ENCODE measurements at places on chromosomes 12 and 14.
A peak's percentile ranks its signal among the peaks of the same experiment; 100 is the strongest.

DNA sequence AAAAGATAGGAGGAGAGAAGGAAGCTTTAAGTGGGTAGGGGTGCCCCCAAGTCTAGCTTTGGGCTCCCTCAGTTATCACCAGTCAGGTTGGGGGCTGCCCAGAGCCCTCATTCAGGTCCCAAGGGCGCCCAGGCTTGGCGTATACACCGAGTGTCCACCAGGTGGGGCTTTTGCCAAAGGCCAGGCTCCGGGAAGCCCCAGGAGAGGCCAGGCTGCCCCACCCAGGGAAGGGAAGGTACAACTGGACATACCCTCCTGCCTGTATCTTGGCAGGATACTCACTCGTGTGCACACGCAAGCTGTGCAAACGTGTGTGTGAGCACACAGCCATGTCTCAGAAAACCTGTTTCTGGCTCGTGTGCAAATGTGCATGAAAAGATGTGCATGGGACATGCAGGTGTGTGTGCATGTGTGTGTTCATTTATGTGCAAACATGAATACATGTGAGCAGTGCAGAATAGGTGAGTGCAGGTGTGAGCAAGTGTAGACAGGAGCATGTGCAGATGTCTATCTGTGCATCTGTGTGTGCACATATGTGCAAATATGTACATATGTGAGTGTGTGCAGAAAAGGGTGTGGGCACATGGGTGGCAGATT is 103.9 kb upstream of the MYL2 start:
- DNase-seq = peak; percentile 30

GRCh38 chr12:13376610-13377373 is 180.3 kb downstream of the EMP1 start:
- DNase-seq = no peak

DNA sequence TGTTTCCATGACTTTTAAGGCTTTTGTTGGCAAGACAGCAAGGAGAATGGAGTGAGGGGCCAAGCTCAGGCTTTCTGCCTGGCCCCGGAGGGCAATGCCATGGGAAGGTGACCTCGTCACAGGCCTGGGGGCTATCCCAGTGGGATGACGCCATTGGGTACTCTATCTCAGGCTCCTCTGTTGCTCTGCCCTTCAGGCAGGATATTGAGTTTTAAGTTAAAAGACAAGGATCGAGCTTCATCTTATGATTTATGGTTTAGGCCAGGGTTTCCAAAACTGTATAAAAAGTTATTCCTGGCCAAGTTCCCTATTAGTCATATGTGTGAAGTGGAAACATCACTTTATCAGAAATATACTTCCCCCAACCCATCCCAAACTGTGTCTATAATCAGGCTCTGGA is 127.7 kb downstream of the ZFP36L1 start:
- no peak for DNase-seq

GRCh38 chr12:25056486-25057130 is 107.7 kb upstream of the BCAT1 start:
- DNase-seq = no peak

GRCh38 chr12:122820838-122821271 is 14.4 kb upstream of the HIP1R start:
- DNase-seq = no peak

- DNase-seq = no peak
Observed at GRCh38 chr12:96520767-96521166, 31.4 kb downstream of the CFAP54 start.

DNA sequence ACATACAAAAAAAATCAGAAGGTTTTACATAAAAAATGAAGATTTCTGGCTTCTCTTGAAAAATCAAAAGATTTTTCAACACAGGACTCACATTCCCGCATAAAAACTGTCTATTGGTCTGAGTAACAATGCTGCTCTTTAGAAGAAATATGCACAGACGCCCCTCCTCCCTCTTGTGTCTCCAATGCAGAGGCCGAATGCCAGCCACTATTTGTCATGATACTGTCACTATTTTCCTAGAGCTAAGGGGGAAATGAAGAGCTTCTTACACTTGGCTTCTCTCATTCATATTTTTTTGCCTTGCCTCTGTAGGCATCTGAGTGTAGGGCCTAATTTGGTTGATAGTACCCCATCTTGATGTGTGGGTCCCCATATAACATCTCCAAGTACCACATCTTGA is 98.0 kb downstream of the BBS10 start:
- DNase-seq = no peak

DNA sequence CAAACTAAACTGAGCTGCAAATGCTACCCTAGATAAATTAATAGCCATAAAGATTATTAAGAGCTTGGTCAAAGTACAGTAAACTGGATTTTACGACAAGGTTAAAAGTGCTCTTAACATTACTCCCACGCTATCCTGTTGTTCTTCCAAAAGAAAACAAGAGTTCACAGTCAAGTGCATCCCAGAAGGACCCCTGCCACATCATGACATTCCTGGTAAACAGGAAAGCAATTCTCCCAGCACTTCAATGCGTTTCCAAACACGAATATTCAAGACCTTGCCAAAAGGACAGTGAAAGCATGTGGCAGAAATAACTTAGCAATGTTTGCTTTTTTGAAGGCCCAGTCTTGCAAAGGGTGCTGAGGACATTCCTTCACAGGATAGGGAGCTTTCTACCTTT is 11.2 kb downstream of the SPRING1 start:
- no peak for DNase-seq

- no peak for DNase-seq
Observed at GRCh38 chr12:119842380-119842779, 34.7 kb downstream of the CIT start.

GRCh38 chr12:48996794-48997718 is 2.1 kb downstream of the DDN start:
- DNase-seq = no peak

Measured in stimulated activated CD4-positive, alpha-beta T cell treated with anti-CD3 and anti-CD28 coated beads, TNF-alpha, amount 100 ng/mL, for 24 hours (primary cell).